ENCODE measurements at places on chromosomes 1 and 21. TPM values are rescaled to one million over a fixed set of nuclear protein-coding genes. Genes with fewer than 3 reads are reported as not detected.

The AKT3 gene
- polyA plus RNA-seq = 31.4 TPM

The IVL gene
- polyA plus RNA-seq = 0.21 TPM

The EXTL1 gene
- 1.1 TPM for polyA plus RNA-seq

The GNAT2 gene
- polyA plus RNA-seq = not detected

The PRKAA2 gene
- 16.6 TPM for polyA plus RNA-seq

The SEC16B gene
- 2.8 TPM for polyA plus RNA-seq

The COP1 gene
- 70.0 TPM for polyA plus RNA-seq

The CR1L gene
- polyA plus RNA-seq = 1.4 TPM

The PROK1 gene
- 0.48 TPM for polyA plus RNA-seq

The TMEM52 gene
- 0.86 TPM for polyA plus RNA-seq

The GJC2 gene
- polyA plus RNA-seq = 0.46 TPM

The MROH9 gene
- polyA plus RNA-seq = not detected

The BCL2L15 gene
- 1.1 TPM for polyA plus RNA-seq

The TSNAX gene
- 62.6 TPM for polyA plus RNA-seq

The QSOX1 gene
- polyA plus RNA-seq = 49.6 TPM

The FCRL1 gene
- 0.11 TPM for polyA plus RNA-seq

The FCRLB gene
- polyA plus RNA-seq = 3.3 TPM

Data from right renal cortex interstitium (tissue), 3 donors.